ENCODE measurements at places on chromosomes 7 and 10. TPM values are rescaled to one million over a fixed set of nuclear protein-coding genes. Genes with fewer than 3 reads are reported as not detected.
A peak's percentile ranks its signal among the peaks of the same experiment; 100 is the strongest.

GRCh38 chr10:86661161-86662025, 6.9 kb upstream of the LDB3 start:
- DNase-seq, result peak; percentile 51
- no peak overlapping the region for H3K4me3 ChIP-seq
- no peaks in the 10 kb centered on the region for H3K27me3 ChIP-seq
- H3K4me1 ChIP-seq, result no peaks in the 10 kb centered on the region
- H3K36me3 ChIP-seq, result no peaks in the 10 kb centered on the region
- H3K27ac ChIP-seq, result no peak overlapping the region

GRCh38 chr10:30045961-30046360, 13.4 kb downstream of the JCAD start:
- no peak overlapping the region for H3K4me3 ChIP-seq
- H3K4me1 ChIP-seq, result no peaks in the 10 kb centered on the region
- peaks cover 2% of the 10 kb centered on the region for H3K36me3 ChIP-seq
- no peak for DNase-seq

Gene ZNF503
- total RNA-seq, result 15.7 TPM

Gene SPDYE6
- not detected for total RNA-seq

Gene PRKG1
- 199 TPM for total RNA-seq

Gene CLRN3
- not detected for total RNA-seq

DNA sequence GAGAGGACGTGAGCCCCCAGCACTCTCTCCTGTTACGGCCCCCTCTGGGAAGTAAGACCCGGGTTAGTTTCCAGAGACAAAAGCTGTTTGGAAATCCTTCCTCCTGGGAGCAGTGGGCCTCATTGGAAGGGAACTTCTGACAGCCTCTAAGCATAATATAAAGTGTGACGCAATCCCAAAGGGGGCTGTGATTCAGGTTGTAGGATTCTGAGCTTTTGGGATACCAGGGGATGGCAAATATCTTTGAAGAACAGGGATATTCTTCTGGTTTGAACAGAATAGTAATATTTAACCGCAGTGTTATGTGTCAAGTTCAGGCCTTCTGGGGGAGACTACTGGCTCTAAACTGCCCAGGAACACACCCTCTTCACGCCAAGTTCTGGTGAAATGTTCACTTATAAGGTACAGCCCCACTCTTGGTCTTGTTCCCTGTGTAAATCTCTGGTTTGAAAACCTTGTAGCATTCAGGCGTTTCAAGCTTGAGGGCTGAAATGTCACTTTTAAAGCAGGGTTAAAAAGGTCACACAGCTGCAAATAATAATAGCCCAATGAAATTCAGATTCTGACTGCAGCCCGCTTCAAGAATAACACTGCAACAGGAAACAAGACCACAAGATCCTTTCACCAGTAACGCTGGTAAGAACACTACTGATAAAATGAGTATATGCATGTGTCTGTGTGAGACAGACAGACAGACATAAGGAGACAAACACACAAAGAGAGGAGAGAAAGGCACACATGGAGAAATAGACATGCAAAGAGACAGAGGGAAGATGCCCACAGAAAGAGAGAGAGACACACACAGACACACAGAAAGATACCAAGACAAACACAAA, 69.0 kb downstream of the CREB5 start:
- no peaks in the 10 kb centered on the region for H3K36me3 ChIP-seq
- H3K27ac ChIP-seq, result no peak overlapping the region
- H3K27me3 ChIP-seq, result no peaks in the 10 kb centered on the region
- no peak overlapping the region for H3K4me3 ChIP-seq

Gene UNCX
- not detected for total RNA-seq

DNA sequence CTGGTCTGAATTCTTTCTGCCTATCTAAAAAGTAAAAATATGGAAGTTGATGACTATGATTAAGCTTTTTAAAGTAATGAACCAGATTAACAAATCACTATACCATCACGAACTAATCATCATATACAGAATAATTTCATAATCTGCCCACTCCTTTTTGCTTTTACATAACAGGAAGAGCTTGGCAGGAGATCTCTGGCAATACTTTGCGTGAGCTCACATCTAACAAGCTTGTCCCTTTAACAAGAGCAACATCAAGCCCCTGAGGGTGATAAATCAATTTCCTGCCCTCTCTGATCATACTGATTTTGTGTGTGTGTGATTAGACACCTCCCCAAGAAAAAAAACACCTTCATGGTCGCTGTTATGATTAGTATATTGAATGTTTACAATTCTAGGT, 143.5 kb upstream of the ASAH2 start:
- no peak overlapping the region for H3K4me3 ChIP-seq
- H3K27me3 ChIP-seq, result no peaks in the 10 kb centered on the region
- peaks cover 1% of the 10 kb centered on the region for H3K4me1 ChIP-seq
- no peaks in the 10 kb centered on the region for H3K36me3 ChIP-seq
- no peak overlapping the region for H3K27ac ChIP-seq

DNA sequence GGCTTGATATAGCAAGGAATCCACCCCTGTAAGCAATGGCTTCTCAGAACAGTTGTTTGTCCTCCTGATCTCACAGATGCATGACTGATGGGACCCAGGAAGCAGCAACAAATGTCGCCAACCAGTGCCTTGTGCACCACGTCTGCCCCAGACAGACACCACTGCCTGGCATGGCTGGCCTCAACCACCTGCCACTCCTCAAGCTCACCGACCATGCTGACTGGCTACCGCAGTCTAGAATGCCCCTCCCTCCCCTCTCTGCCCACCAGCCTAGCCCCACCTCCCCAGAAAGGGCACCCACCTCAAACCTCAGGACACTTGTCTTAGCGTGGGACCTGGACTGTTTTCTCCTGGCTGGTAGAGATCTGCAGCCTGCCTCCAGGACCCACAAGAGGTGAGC, 24.0 kb downstream of the LRRC20 start:
- H3K4me1 ChIP-seq, result no peaks in the 10 kb centered on the region
- H3K36me3 ChIP-seq, result no peaks in the 10 kb centered on the region
- no peaks in the 10 kb centered on the region for H3K27me3 ChIP-seq
- peak; percentile 23 for DNase-seq
- H3K4me3 ChIP-seq, result no peak overlapping the region
- no peak overlapping the region for H3K27ac ChIP-seq

- H3K27me3 ChIP-seq, result no peaks in the 10 kb centered on the region
- no peaks in the 10 kb centered on the region for H3K36me3 ChIP-seq
- DNase-seq, result peak; percentile 94
- H3K27ac ChIP-seq, result peak overlapping the region; percentile 79
- H3K4me3 ChIP-seq, result peak overlapping the region; percentile 88
These were observed 1.7 kb downstream of the TRIM8 start for GRCh38 chr10:102645741-102646609.

- H3K4me1 ChIP-seq, result no peaks in the 10 kb centered on the region
- DNase-seq, result no peak
- H3K36me3 ChIP-seq, result no peaks in the 10 kb centered on the region
- H3K27ac ChIP-seq, result no peak overlapping the region
- no peaks in the 10 kb centered on the region for H3K27me3 ChIP-seq
- H3K4me3 ChIP-seq, result no peak overlapping the region
These were observed 129.3 kb downstream of the CHRM2 start for GRCh38 chr7:136997735-136998134.

DNA sequence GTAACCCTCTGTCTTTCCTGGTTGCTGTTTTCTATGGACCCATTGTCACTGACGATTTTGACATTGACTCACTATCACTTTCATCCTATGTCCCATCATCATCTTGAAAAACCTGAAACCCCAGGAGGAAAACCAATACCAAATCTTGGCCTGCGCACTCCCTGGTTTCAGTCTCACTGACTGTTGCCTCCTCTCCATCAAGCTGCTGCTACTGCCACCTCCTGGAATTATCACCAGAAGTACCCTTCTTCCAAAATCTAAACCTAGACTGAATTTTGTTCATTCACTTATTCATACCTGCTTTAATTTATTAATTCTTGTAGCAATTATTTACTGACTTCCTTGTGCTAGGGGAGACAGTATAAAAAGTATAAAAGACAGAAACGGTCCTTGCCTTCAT, 44.5 kb upstream of the ACBD5 start:
- no peaks in the 10 kb centered on the region for H3K4me1 ChIP-seq
- H3K36me3 ChIP-seq, result no peaks in the 10 kb centered on the region
- H3K27ac ChIP-seq, result no peak overlapping the region

- H3K27ac ChIP-seq, result no peak overlapping the region
- H3K36me3 ChIP-seq, result no peaks in the 10 kb centered on the region
- no peaks in the 10 kb centered on the region for H3K27me3 ChIP-seq
- H3K4me3 ChIP-seq, result no peak overlapping the region
These were observed 68.5 kb downstream of the MAP3K8 start for GRCh38 chr10:30502266-30503060.

DNA sequence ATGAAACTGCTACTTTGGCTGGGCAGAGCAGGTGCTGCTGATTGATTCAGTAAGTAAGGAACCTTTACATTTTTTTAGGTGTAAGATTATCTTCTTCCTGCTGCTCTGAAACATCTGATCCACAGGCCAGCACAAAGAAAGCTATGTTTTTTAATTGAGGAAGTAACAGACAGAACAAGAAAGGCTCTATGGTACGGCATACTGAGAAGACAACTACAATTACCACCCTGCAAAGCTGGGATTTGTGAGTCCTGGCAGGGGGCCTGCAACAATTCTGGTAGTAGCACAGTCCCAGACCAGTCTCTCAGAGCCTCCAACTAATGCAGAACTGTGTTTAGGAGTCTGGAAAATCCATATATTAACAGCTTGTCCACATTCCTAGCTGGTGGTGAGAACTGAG, 103.0 kb upstream of the LRRTM3 start:
- no peak overlapping the region for H3K27ac ChIP-seq
- no peak overlapping the region for H3K4me3 ChIP-seq
- H3K36me3 ChIP-seq, result no peaks in the 10 kb centered on the region
- H3K27me3 ChIP-seq, result no peaks in the 10 kb centered on the region
- no peak for DNase-seq

DNA sequence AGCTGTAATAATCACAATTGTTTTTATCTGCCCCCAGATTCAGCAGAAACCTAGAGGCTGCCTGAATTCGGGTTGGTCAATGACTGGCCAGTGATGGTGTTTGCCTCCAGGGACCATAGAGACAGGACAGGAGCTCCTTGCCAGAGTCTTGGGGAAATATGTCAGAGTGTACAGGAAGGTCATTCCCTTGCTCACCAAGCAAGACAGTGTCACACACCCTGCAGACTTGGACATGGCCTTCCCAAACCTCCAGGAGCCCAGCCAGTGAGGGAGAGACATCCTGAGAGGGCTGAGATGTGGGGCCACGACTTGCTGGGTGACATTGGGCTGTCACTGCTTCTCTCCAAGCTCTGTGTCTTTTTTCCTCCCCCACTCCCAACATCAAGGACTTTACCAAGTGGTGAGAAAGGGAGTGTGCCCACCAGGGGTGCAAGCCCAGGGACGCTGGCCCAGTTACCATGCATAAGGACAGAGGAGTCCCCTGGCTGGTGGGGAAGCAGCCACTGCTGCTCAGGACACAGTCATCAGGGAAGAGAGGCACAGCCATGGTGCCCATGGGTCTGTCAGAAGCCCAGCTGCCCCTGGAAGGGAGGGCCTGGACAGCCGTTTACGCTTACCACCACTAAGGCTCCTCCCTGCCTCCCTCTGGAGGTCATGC, 25.3 kb upstream of the C10orf53 start:
- H3K4me3 ChIP-seq, result no peak overlapping the region
- no peak overlapping the region for H3K27ac ChIP-seq
- H3K27me3 ChIP-seq, result no peaks in the 10 kb centered on the region
- DNase-seq, result no peak
- no peaks in the 10 kb centered on the region for H3K4me1 ChIP-seq

Gene IFIT1
- 13.2 TPM for total RNA-seq

Gene SPDYE1
- not detected for total RNA-seq

GRCh38 chr7:22375359-22376048, 18.6 kb upstream of the RAPGEF5 start:
- no peak for DNase-seq
- no peaks in the 10 kb centered on the region for H3K36me3 ChIP-seq
- no peak overlapping the region for H3K27ac ChIP-seq
- no peaks in the 10 kb centered on the region for H3K27me3 ChIP-seq
- no peaks in the 10 kb centered on the region for H3K4me1 ChIP-seq

Gene STAM
- total RNA-seq, result 21.8 TPM

GRCh38 chr10:122033224-122033926, 44.4 kb downstream of the TACC2 start:
- DNase-seq, result no peak
- H3K4me1 ChIP-seq, result no peaks in the 10 kb centered on the region
- no peak overlapping the region for H3K27ac ChIP-seq
- no peaks in the 10 kb centered on the region for H3K36me3 ChIP-seq

GRCh38 chr7:360454-361100, 70.6 kb downstream of the FOXL3 start:
- H3K36me3 ChIP-seq, result no peaks in the 10 kb centered on the region
- no peaks in the 10 kb centered on the region for H3K27me3 ChIP-seq
- H3K4me1 ChIP-seq, result no peaks in the 10 kb centered on the region
- H3K4me3 ChIP-seq, result no peak overlapping the region

- no peaks in the 10 kb centered on the region for H3K36me3 ChIP-seq
- DNase-seq, result peak; percentile 77
- no peak overlapping the region for H3K27ac ChIP-seq
- no peak overlapping the region for H3K4me3 ChIP-seq
- H3K27me3 ChIP-seq, result no peaks in the 10 kb centered on the region
- no peaks in the 10 kb centered on the region for H3K4me1 ChIP-seq
These were observed 15.4 kb downstream of the CTBP2 start for GRCh38 chr10:125144693-125145623.

DNA sequence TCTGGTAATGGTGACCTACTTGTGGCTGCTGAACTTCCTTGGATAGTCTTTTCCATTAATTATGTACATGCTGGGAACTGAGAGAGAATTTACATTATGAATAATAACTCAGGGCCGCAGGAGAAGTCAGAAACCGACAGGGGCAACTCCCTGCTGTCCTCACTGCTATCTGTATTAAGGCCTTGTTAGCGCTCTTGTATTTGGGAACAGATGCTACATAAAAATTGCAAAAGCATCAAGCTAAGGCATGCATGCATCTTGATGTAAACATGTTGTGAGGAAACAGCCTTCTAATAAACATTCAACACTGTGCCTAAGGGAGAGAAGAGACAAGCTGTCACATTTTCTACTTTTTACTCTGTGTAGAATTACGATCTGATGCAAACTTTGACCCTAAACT, 158.4 kb downstream of the PARD3 start:
- DNase-seq, result no peak
- no peak overlapping the region for H3K27ac ChIP-seq
- no peak overlapping the region for H3K4me3 ChIP-seq
- no peaks in the 10 kb centered on the region for H3K27me3 ChIP-seq
- H3K4me1 ChIP-seq, result no peaks in the 10 kb centered on the region

Data from aorta (tissue), 5 donors.